ENCODE measurements at places on chromosomes 12 and 14.

DNA sequence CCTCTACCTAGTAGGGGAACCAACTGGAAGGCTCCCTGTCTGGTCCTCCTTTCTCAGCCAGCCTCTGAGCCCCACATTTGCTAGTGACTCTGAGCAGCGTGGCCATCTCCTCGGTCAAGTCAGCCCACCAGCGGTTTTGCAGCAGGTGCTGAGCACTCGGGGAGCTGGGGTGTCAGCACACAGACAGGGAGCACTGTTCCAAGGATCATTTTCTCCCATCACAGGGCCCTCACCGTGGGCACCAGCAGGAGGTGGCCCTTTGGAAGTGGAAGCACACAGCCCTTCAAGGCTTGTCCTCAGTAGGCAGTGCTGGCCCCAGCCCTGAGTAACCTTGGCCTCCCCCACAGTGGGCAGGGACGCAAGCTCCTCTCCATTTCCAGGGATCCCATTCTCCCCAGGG lies 24.1 kb upstream of the EML1 start:
- no peak for DNase-seq

DNA sequence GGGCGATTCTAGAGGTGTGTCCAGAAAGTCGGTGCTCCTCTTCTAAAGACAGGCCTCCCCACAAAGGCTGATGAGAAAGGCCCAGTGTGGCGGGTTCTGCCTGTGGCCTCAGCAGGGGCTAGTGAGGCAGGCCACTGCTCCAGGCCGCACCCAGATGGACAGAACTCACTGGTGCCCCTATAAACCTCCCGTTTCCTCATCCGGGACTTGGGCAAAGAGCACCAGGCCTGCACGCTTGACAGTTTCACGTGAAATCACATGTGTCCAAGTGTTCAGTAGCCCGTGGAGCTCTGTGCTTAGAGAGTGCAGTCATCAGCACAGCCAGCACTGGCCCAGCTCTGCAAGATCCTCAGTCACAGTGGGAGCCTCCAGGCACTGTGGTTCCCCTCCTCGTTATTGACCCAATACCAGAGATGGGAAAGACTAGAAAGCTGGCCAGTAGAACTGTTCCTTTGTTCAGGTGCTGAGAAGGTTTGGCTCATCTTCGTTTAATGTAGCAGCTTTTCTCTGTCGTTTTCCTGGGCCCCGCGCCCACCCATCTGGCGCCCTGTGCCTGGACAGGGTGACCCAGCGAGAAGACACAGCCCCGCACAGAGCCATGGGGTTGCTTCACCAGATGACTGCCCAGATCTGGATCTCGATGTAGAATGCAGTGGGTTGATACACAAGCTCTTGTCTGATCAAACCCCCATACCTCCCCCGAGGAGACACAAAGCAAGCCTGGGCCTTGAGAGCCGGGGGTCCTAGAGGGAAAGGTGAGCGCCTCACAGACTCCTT lies 26.3 kb downstream of the IL31 start:
- no peak for DNase-seq

DNA sequence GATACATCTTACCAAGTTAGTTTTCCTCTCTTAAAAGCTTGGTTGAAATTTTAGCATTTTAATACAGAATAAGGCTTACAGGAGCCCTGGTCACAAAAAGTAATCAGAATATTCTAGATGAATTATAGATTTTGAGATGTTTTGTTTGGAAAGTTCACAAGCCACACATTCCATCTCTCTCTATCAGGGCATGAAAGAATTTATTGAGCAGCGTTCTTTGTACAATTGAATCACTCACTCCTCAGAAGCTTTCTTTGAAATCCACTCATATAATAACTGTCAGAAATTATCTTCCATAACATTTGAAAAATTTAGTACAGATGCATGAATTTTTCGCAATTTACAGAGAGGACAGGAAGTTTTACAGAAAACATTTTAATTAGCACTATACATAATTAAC lies 938.6 kb upstream of the MDGA2 start:
- no peak for DNase-seq

GRCh38 chr12:90858252-90858651 lies 96.7 kb downstream of the CCER1 start:
- no peak for DNase-seq

DNA sequence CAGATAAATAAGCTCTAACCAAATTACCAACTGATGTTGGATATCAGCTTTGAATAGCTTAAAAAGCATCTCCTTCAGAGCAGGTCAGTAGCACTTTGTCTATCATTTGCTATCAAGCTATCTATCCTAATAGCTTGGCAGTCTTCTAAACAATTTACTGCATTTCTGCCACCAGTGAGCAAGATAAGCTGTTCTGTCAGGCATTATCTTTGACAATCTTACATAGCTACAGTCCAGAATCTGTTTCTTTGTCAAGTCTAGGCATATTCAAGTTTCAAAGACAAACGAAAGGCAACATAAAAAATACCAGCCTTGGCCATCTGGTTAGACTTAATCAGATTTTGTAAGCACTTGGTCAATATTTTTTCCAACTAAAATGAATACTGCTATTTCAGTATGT lies 5.6 kb downstream of the ARMH4 start:
- DNase-seq, result no peak

DNA sequence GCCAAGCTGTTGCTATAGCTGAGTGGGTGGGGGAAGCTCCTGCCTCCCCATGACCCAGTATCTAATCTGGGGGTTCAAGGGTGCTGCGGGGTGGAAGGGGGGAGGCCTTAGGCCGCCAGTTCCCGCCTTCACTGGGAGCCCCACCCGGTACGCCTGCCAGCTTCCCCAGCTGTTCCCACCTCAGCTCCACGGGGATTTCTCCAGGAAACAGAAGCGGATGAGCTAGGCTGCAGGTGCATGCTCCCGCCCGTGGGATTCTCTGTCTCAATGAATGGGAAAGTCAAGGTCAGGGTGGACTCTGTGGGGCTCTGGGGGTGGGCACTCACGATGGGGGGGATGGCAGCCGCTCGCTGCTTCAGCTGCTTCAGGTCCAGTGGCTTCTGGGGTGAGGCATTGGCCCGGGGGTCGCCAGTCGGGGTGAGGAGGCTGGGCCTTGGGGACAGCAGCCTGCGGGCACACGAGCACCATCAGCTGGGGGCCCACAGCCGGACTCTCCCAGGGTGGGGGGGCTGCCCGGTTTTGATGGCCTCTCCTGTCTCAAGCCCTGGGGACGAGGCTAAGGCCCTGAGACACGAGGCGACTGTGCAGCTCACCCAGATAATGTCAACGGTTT lies 68.6 kb downstream of the RFLNA start:
- no peak for DNase-seq

GRCh38 chr12:12613344-12613743 lies 1.7 kb downstream of the CREBL2 start:
- no peak for DNase-seq

DNA sequence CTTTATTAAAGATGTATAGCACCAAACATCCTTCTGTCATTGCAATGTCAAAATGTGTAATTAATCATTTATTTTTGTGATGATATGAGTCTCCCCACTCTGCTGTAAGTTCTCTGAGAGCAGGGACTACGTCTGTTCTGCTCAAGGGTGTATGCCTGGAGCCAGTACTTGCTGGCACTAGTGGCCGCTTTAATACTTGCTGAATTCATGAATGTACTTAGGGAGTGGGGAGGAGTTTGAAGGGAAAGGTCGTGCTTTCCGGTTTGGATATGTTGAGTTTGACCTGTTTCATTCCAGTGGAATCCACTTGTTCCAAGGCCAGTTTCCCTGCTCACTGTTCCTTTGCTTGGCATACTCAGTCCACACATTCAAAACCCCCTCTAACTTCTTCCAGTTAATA lies 1.9 kb upstream of the DCAF5 start:
- DNase-seq, result no peak

DNA sequence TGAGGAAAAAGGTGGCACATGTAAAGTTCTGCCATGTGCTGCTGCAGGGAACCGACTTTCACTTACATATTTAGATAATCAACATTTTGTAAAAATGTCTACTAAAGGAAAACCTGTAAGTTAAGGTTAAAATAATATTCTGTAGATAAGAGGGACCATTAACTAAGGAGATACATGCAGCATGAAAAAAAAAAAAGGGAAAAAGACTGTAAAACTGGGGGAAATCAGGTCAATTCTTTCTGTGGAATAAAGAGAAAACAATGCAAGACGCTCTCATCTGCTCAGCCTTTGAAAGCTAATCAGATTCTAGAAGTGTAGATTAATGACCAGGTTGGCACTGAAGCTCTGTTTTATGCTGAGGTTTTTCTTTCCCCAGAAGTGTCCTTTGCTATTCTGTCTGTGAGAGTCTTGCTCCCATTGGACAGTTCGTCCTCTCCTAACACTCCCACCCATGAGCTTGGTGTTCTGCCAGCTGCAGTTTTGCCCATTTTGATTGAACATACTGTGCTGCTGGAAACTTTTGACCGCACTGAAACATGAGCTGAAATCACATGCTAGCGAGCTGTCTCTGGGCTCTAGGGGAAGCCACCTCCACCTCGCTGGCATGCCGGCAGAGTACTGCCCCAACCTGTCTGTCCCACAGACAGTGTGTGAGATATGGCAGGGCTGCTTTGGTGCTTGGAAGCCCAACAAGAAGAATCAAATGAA lies 39.7 kb downstream of the PPTC7 start:
- no peak for DNase-seq

DNA sequence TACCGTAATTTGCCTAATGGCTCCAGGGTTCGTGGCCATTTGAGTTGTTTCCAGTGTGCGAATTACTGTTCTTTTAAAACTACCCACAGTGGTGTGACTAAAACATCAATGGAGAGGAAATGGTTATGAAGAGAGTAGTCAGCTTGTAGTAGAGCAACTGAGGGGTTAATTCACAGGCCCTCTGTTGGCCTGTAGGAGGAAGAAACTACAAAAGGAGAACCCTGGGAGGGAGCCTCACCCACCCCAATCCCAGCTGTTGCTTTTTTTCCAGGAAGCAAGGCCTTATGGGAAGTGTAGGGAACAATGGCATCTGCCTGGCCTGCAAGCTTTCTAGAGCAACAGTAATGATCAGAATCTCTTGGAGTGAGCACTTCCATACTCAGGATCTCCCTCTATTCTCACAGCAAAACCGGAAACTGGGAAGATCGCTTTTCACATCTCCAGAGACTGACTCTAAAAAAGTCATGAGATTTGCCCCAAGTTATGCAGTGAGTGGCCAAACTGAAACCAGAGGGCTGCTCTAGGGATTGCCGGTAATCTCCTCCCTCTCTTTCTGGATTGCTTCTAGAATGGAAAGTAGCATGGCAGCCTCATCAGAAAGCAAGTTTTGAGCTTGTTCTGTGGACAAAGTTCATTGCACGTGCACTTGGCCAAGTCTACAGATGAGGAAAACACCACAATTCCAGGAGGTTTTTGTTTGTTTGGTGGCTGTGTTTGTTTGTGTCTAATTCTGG lies 125.3 kb upstream of the PWP1 start:
- peak; percentile 2 for DNase-seq

DNA sequence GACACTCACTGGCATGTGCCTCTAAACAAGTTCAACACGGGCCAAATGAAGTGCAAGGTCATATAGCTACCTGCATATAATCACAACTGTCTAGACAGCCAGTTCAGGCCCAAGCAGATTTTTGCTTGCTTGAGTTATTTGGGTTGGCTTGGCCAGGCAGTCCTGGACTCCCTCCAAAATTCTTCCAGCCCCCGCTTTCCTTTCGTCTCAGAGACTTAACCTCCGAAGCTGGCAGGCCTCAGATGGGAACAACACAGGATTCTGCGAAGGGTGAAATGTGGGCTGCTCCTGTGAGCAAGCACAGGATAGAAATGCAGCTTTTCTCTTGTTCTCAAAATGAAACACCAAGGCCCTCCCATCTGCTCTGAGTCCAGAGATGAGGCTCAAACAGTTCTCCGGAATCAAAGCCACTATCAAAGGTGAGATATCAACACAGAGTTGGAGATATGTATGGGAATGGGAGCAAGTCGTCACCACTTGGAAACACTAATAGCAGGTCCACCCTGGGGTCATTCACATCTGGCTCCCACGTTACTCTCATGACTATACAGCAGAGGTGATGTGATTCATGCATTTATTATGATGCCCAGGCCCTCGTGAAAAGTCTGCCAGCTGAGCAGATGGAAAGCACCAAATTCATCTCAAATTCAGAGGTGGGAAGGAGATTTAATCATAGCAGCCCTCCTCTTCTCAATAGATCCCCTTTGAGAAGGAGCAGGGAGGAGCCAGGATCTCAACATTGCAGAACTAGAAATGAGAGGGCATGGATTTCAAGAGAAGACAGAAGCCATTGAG lies 389.8 kb downstream of the NUAK1 start:
- DNase-seq, result peak; percentile 75

DNA sequence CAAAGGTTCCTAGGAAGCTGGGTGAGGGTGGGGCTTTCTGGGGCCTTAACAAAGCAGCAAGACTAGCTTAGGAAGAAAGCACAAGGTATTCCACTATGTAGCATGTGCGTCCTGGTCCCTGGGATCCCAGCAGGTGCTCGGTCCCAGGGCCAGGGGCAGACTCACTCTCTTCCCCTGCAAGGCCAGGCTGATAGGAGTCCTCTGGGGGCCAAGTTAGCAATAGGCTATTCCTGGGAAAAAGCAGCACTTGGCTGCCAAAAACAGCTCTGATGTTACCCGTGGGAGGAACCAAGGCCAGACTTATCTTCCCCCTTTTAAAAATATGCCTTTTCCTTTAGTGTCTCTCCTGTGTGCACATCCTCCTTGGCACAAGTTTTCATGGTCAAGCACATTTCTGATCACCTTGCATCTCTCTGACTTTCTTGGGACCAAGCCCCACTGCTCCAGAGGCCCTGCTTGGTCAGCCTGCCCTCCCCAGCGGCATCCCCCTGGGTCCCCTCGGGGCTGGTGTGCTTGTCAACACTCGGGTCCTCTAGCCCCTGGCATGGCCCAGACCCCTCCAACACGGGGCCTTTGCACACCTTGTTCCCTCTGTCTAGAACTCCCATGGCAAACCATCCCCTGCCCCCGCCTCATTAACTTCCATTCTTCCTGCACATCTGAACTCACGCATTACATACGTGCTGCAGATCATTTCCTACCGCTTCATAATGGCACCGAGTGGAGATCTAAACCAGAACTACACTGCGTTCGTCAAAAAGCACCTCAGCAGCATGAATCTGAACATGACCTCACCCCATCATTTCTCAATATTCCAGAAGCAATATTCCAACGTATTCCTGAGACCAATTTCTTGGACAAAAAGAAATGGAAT lies 21.9 kb downstream of the CCDC92 start:
- no peak for DNase-seq

DNA sequence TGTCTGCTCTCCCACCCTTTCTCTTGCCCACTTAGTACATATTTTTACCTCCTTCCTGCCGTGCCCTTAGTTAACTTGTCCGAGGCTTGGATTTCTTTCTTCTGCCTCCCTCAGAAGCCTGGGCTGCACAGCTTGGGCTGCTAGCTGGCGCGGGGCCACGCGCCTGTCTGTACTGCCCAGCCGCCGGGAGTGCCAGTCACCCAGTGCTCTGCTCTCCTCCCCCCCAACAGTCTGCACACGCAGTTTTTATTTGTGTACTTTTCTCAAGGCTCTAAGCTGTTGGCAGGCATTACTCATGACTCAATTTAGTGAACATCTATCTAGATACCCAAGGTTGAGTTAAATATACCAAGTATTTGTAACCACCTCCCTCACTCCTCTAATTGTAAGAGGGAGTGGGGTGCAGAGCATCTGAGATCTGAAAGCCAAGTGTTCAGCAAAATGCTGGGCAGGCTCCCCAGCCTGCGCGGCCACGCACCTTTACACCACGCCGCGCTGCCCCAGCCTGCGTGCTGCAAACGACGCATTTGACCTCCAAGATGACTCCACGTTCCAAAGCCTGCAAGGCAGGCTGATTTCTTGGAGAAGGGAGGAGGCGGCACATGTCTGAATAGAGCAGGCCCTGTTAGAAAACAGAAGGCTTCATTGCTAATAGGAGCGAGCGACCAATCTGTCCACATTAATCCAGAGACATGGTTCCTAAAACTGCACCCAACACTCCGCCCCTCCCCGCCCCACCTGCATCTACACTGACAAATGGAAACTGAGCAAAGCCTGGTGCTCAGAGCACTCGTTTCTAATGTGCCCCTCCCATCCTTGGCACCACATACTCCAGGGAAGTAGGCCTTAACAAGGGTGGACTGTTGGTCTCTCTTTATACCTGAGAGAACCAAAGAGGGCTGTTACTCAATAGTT lies 18.2 kb upstream of the CACNA2D4 start:
- peak; percentile 78 for DNase-seq
